ENCODE measurements at places on chromosomes 16 and 17.
A peak's percentile ranks its signal among the peaks of the same experiment; 100 is the strongest.

- peaks cover 62% of the 10 kb centered on the region for H3K36me3 ChIP-seq
- no peak overlapping the region for H3K4me3 ChIP-seq
- DNase-seq: no peak
- H3K27me3 ChIP-seq: no peaks in the 10 kb centered on the region
- no peak overlapping the region for H3K27ac ChIP-seq
Observed at GRCh38 chr16:23500212-23500861, 10.0 kb downstream of the GGA2 start.

GRCh38 chr16:49851468-49851787, 4.5 kb downstream of the ZNF423 start:
- no peak overlapping the region for H3K4me3 ChIP-seq
- no peaks in the 10 kb centered on the region for H3K4me1 ChIP-seq
- H3K36me3 ChIP-seq: no peaks in the 10 kb centered on the region
- no peak overlapping the region for H3K27ac ChIP-seq
- DNase-seq: no peak

DNA sequence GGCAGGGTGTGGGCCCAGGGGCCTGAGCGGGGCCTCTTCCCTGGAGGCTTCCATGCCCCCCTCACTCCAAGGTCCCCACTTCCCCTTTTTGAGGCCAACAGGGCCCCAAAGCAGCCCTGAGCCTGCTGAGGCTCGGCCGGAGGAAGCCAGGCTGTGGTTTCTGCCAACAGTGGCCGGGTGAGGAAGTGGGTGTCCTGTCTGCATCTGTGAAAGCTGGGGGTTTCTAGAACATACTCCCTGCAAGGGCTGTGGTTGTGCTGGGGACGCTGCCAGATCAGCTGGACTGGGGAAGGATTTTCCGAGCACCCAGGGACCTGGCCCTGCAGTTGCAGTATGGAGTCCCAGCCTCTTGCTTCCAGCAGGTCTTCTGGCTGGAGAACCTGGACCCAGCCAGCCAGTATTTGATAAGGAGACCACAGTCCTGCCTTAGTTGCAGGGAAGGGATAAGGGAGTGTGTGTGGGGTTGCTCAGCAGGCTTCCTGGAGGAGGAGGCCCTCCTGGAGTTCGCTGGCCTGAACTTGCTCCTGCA, 15.7 kb downstream of the ADCY7 start:
- peaks cover 71% of the 10 kb centered on the region for H3K36me3 ChIP-seq
- H3K4me3 ChIP-seq: peak overlapping the region; percentile 54
- H3K4me1 ChIP-seq: peaks cover 92% of the 10 kb centered on the region
- peak overlapping the region; percentile 69 for H3K27ac ChIP-seq
- no peaks in the 10 kb centered on the region for H3K27me3 ChIP-seq
- DNase-seq: peak; percentile 62

- no peaks in the 10 kb centered on the region for H3K36me3 ChIP-seq
- H3K4me1 ChIP-seq: no peaks in the 10 kb centered on the region
- DNase-seq: no peak
- no peak overlapping the region for H3K4me3 ChIP-seq
- no peak overlapping the region for H3K27ac ChIP-seq
- peaks cover 8% of the 10 kb centered on the region for H3K27me3 ChIP-seq
Observed at GRCh38 chr17:51803161-51803560, 355.4 kb downstream of the CA10 start.

DNA sequence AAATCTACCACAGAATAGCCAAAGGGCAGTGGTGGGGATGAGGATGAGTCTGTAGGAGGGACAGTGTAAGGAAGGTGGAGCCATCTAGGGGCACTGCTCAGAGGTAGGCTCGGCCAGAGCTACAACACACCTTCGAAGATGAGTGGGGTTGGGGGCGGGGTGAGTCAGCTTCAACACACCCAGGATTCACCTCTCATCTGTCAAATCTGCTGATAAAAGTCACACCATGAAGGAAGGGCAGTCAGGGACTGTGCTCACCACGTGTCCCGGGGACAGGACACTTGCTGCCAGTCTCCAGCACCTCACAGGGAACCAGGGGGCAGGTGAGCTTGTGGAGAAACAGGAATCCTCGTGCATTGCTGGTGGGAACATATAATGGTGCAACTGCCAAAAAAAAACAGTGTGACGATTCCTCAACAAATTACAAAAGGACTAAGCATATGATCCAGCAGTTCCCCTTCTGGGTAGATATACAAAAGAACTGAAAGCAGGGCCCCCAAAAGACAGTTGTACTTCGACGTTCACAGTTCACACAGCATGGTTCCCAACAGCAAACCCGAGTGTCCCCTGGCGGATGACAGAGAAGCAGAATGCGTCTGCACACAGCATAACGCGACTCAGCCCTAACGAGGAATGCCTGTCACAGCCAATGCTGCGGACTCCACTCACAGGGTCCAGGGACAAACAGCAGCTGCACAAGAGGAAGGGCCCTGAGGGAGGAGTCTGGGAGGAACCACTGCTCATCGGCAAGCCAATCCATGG, 133.1 kb downstream of the ANKRD11 start:
- H3K27ac ChIP-seq: peak overlapping the region; percentile 89
- H3K4me1 ChIP-seq: peaks cover 95% of the 10 kb centered on the region
- peaks cover 71% of the 10 kb centered on the region for H3K36me3 ChIP-seq

- peaks cover 10% of the 10 kb centered on the region for H3K36me3 ChIP-seq
- DNase-seq: no peak
- peak overlapping the region; percentile 87 for H3K27ac ChIP-seq
- H3K4me3 ChIP-seq: peak overlapping the region; percentile 79
- H3K4me1 ChIP-seq: peaks cover 42% of the 10 kb centered on the region
- H3K27me3 ChIP-seq: no peaks in the 10 kb centered on the region
Observed at GRCh38 chr17:32141679-32142037, 644 bp upstream of the RHOT1 start.

- no peaks in the 10 kb centered on the region for H3K36me3 ChIP-seq
- no peak for DNase-seq
- no peak overlapping the region for H3K4me3 ChIP-seq
- no peak overlapping the region for H3K27ac ChIP-seq
Observed at GRCh38 chr17:57201481-57201880, 54.8 kb upstream of the MSI2 start.

DNA sequence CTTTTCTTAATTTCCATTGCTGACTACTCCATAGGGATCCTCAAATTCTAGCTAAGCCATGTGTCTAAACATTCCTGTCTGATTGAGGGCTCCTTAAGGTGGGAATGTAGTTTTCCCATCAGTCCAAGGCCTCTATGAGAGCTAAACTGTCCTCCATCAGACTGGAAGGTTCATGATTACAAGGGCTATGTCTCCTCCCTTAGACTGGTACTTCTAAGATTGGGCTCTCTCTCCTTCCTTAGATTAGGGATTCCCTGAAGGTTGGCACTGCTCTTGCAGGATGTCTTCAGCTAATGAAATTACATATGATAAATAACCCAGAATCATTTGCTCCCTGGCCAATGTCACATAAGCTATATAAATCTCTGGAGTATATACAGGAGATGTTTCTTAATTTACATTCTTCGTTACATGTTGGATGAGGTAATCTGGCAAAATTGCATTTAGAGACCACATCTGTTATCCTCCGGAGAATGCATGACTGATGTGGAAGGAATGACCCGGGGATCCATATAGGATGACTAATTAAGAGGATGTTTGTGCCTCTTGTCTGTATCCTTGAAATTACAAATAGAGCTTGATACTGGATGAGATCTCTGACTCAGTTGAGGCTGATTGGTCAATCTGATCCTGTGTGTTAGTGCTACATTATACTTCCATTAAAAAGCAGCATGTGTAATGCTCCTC, 14.2 kb downstream of the B4GALNT2 start:
- no peaks in the 10 kb centered on the region for H3K4me1 ChIP-seq
- no peaks in the 10 kb centered on the region for H3K36me3 ChIP-seq
- no peak overlapping the region for H3K27ac ChIP-seq
- DNase-seq: no peak
- H3K27me3 ChIP-seq: peaks cover 55% of the 10 kb centered on the region

DNA sequence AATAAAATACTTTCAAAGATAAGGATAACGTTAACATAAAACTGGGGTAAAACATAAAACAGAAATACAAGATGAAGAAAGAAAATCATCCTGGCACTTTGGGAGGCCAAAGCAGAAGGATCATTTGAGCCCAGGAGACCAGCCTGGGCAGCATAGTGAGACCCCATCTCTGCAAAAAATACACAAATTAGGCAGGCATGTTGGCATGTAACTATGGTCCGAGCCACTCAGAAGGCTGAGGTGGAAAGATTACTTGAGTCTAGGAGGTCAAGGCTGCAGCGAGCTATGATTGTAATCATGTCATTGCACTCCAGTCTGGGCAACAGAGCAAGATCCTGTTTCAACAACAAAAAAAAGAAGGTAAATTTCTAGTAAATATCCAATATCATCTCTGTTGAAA, 19.6 kb downstream of the TAT start:
- H3K4me3 ChIP-seq: no peak overlapping the region
- peaks cover 2% of the 10 kb centered on the region for H3K36me3 ChIP-seq
- DNase-seq: no peak
- no peaks in the 10 kb centered on the region for H3K4me1 ChIP-seq
- H3K27ac ChIP-seq: no peak overlapping the region

DNA sequence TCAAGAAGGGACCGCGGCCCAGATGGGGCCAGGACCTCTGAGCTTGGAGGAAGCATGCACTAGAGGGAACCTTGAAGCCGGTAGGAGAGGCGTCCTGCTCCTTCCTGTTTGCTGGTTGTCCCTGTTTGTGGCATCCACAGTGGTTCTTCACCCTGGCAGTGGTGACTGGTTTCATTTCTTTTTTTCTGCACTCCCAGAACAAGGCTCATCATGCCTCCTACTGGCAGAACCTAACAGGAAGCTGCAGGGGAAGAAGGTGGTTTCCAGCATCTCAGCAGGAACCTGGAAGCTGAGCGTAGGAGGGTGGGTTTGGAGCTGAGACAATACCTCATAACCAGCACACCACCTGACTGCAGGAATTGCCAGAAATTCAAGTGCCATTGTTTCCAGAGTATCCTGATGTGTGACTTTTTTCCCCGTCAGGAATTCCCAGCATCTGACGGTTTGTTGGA, 5.8 kb downstream of the TMEM231 start:
- peaks cover 8% of the 10 kb centered on the region for H3K4me1 ChIP-seq
- DNase-seq: no peak
- H3K36me3 ChIP-seq: peaks cover under 1% of the 10 kb centered on the region
- no peak overlapping the region for H3K27ac ChIP-seq
- no peak overlapping the region for H3K4me3 ChIP-seq

DNA sequence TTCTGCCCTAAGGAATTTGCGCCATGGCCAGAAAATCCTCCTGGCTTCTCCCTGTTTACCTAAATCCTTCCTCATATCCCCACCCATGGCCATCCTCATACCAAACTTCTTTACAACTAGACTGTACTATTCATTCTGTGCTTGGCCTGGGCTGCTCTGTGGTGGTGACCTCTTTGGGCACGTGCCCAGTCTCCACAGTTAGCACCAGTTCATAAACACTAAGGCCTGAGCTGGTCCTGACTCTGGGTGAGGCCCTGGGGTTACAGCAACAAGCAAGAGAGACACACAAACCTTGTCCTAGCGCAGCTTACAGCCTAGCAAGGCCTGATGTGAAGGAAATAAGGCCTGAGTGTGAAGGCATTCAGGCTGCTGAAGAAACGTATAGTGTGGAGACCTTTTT, 3.1 kb upstream of the ATXN7L3 start:
- no peak overlapping the region for H3K4me3 ChIP-seq
- no peak for DNase-seq
- H3K27me3 ChIP-seq: no peaks in the 10 kb centered on the region
- peaks cover 44% of the 10 kb centered on the region for H3K4me1 ChIP-seq
- H3K36me3 ChIP-seq: peaks cover 37% of the 10 kb centered on the region
- peak overlapping the region; percentile 55 for H3K27ac ChIP-seq

DNA sequence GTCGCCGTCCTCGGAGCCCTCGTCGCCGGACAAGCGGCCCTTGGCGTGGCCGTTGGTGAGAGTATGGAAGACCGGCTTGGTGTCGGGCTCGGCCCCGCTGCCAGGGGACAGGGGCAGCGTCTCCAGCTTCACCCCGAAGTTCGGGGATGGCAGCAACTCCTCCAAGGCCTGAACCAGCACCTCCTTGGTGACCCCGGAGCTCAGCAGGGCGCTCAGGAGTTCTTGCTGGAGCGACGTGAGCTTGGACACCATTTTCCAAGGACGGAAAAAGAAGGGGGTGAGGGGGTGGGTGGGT, 279 bp downstream of the HNF1B start:
- H3K27ac ChIP-seq: no peak overlapping the region
- no peaks in the 10 kb centered on the region for H3K36me3 ChIP-seq
- no peak for DNase-seq
- H3K27me3 ChIP-seq: peaks cover 87% of the 10 kb centered on the region

DNA sequence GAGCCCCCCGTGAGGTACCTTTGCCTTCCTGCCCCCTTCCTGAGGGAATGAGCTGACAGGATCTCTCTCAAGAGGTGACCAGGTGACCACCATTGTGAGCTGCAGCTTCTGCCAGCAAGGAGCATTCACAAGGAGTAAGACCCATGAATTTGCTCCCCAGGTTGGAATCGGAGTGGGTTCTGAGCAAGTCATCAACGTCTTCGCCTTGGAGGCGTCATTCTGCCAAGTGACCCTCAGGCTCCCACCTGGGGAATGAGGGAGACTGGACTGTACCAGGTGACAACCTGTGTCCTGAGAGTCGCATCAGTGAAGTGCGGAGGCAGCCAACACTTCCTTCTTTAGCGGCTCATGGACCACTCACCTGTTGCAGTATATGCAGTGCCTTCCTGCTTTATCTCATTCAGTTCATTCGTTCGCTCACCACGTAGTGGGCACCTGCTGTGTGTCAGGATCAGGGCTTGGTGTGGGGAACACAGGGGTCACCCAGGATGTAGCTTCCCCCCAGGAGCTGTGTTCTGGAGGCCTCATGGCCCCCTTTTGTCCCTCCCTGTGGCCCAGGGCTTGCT, 22.8 kb downstream of the WSCD1 start:
- no peak overlapping the region for H3K4me3 ChIP-seq
- H3K27me3 ChIP-seq: peaks cover 9% of the 10 kb centered on the region
- no peaks in the 10 kb centered on the region for H3K4me1 ChIP-seq
- no peak overlapping the region for H3K27ac ChIP-seq
- H3K36me3 ChIP-seq: no peaks in the 10 kb centered on the region
- no peak for DNase-seq

DNA sequence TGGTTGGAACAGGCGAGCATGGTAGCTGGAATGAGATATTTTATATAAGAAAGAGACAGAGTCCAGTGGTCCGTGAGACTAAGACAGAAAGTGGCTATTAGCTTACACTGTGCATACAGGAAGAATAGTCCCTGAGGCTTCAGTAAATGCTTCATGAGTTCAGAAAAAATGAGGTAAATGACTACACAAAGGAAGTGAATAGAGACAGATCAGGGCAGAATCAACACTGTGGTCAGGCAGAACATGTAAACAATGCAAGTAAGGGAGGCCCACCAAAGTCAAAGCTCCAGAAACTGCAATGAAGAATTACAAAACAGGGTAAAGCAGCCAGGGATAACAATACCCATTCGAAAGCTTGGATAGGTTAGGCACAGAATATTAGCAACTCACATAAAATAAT, 4.8 kb downstream of the ABCA10 start:
- H3K4me3 ChIP-seq: no peak overlapping the region
- no peaks in the 10 kb centered on the region for H3K36me3 ChIP-seq
- H3K27me3 ChIP-seq: no peaks in the 10 kb centered on the region

Data from activated T-cell treated with anti-CD3 and anti-CD28 coated beads, Interleukin-2, amount 50 U/mL, for 24 hours (primary cell).